ENCODE measurements at places on chromosomes 1 and 21.
A peak's percentile ranks its signal among the peaks of the same experiment; 100 is the strongest.

DNA sequence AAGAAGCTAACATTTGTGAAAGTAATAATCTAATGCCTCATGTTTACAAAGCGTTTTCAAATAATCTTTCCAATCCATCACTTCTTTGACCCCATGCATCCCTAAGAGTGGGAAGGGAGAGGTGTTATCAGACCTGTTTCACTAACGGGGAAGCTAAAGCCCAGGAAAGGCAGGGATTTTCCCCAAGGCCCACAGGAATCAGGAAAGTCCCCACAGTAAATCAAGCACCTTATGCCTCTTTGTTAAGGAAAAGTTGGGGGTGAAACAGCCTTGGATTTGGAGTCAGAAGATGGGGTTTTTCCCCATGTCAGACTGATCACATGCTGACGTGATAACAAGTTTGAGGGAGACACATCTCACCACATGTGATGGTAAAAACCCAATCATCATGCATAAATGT, 20.0 kb upstream of the ANGPTL7 start:
- DNase-seq: no peak

GRCh38 chr1:181015251-181015615, 7.4 kb downstream of the STX6 start:
- DNase-seq: no peak

GRCh38 chr1:27544834-27545233, 54.9 kb upstream of the WASF2 start:
- no peak for DNase-seq

DNA sequence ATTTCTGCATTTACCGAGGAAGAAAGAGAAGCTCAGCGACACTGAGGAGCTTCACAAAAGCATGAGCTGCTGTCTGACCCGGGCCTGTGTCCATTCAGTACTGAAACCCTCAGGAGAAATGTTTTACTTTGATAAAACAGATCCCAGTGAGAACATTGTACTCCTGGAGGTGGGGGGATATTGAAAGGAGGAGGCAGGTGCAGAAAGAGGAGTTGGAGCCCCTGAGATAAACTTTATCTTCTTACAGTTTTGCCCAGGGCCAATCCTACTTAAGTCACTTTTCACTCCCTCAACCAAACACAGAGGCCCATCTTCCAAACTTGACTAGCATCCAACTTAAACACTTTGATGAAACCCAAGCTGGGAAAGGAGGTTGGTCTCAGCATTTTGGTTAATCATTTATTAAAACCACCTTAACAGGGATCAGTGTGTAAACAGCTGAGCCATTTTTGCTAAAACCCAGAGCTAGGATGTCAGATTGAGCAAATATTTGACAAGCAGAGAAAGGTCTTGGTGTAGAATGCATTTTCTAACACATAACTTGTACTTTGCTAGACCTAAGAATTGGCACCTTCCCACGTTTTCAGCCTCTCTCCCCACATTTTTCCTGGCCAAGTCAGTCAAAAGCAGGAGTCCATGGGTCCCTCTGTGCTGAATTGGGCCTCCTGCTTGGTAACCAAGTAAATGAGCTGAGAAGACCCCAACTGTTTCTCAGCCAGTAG, 32.5 kb upstream of the SARS1 start:
- no peak for DNase-seq

GRCh38 chr1:229221106-229222019, 49.5 kb upstream of the RAB4A start:
- DNase-seq: no peak

GRCh38 chr1:18200918-18201317, 93.3 kb downstream of the IGSF21 start:
- DNase-seq: no peak

- DNase-seq: peak; percentile 75
These were observed 1.0 kb downstream of the ROR1 start for GRCh38 chr1:63774617-63775417.

DNA sequence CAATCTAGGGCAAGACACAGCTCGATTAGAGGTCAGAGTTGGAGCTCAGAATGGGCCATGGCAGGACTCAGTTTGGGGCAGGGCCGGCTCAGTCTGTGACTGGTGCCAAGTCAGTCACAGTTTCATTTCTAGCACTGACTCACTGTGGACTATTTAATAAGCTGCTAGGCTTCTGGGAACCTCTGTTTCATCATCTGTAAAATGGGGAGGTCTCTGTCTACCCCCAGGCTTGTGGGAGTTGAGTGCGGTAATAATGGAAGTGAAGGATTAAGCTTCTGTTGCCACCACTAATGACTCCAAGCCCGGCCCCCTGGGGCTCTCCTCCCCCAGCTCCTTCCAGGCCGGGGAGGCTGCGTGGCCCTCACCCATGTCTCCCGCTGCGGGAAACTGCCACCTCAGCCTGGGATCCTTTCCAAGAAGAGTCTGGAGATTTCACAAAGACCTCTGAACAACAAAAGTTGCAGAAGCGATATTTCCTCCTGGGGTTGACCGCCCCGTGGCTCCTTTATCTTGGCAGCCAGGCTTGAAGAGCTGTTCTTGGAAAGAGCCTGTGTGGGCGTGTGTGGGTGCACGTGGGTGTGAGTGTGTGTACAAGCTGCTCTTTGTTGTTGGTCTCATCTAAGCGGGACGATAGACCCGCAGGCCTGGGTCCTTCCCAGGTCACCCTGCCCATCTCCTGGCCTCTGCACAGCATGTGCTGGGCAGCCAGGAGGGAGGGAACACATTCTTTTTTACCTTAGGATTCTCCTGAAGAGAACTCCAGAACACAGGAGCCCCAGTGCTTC, 29.1 kb downstream of the KNCN start:
- DNase-seq: peak; percentile 69

- DNase-seq: no peak
These were observed 105.5 kb upstream of the SPAG17 start for GRCh38 chr1:118290571-118290970.

DNA sequence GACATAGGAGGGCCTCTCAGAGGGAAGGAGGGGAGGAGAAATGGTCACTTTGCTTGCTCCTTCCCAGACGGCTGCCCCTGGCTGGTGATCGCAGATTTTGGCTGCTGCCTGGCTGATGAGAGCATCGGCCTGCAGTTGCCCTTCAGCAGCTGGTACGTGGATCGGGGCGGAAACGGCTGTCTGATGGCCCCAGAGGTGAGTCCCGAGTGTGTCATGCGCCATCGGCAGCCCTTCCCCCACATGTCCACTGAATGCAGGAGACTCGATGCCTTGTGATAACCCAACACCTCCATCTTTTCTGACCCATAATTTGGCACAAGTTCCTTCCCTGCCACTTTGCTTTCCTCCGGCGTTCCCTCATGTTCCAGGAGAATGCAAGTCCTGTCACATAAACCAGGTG, 12.7 kb downstream of the DDOST start:
- no peak for DNase-seq

GRCh38 chr1:11886986-11887665, 28.4 kb upstream of the NPPB start:
- peak; percentile 91 for DNase-seq

GRCh38 chr1:214896921-214897320, 185.6 kb upstream of the KCNK2 start:
- DNase-seq: no peak

DNA sequence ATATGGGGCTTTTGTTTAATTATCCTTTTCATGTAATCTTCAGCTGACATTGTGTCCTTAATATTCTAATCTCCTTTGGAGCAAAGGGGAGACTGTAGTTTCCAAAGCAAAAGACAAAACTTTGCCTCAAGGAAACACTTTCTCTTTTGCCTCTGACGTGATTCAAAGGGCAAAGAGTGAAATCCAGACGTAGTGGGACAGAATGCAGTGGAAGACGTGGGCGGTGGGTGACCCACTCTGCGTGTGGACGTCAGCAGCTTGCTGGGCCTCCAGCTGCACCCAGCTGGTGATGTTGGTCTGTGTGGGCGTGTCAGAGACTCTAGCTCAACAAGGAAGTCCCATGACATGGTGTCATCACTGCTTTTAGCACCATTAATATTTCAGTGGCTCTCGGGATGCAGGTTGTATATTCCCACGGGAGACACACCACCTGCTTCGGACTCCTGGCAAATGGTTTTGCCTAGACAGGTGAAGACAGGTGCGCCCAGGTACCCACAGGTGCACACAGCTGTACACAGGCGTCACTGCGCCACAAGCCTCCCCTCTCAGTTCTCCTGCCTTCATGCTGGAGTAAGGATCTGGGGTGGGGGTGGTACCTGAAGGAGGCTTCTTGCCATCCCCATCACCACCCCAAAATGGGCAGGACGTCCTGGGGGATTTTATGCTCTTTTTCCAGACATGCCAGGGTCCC, 292.1 kb upstream of the VAMP3 start:
- peak; percentile 91 for DNase-seq

DNA sequence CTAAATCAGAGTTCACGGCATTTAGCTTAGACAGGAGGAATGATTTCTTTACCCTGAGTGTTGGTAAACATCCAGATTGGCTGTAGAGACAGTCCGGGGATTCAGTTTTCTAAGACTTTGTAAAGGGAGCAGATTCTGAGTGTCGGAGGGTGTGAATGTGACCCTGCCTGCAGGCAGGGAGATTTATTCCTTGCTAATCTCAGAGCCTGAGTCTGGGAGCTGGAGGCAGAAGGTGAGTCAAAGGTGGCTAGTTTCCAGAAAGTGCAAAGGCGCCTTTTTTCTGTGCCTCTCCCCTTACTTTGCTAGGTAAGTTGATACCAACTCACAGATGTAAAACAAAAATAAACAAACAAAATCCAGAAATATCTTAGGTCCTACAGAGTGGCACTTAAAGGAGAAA, 11.7 kb downstream of the ATP1B1 start:
- DNase-seq: no peak

DNA sequence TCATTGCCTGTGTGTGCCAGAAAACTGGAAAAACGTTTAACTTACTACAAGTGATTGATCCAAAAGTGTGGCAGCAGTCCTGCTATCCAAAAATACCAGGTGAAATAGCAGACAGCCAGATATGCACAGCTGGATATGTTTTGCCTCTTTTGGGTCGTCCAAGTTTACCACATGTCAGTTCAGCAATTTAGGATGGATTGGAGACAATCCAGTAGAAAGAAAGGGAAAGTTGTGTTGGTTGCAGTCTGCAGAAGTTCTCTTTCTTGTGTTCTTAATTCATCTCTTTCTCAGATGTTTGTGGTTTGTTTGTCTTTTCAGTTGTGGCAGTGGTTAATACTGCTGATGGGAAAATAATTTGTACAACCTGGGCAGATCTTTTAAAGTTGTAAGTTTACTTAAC, 645.0 kb downstream of the PTPRC start:
- DNase-seq: no peak

DNA sequence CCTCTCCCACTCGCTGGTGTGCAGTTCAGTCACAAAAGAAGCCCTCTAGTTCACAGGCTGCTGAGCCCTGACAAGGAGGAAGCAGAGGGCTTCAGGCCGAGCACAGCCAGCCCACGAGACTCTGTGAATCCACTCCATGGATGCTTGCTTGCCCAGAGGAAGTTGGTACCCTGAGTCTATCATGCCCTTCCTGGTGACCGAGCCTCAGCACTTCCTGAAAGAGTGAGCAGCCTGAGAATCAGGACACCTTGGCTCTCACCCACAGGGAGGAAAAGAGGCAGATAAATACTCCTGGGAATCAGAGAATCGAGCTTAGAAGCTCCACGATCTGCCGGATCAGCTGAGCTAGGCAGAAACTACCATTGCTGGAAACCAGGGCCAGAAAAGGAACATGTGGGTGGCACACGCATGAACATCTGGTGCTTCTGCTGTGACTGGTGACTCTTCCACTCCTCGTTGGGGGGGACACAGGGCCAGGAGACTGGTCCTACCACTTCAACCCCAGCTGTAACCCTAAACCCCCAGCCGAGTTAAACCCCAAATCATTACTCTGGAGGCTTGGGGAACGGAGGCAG, 376.3 kb upstream of the CAMK1G start:
- no peak for DNase-seq

GRCh38 chr1:54763816-54764132, 549 bp downstream of the PARS2 start:
- DNase-seq: no peak

DNA sequence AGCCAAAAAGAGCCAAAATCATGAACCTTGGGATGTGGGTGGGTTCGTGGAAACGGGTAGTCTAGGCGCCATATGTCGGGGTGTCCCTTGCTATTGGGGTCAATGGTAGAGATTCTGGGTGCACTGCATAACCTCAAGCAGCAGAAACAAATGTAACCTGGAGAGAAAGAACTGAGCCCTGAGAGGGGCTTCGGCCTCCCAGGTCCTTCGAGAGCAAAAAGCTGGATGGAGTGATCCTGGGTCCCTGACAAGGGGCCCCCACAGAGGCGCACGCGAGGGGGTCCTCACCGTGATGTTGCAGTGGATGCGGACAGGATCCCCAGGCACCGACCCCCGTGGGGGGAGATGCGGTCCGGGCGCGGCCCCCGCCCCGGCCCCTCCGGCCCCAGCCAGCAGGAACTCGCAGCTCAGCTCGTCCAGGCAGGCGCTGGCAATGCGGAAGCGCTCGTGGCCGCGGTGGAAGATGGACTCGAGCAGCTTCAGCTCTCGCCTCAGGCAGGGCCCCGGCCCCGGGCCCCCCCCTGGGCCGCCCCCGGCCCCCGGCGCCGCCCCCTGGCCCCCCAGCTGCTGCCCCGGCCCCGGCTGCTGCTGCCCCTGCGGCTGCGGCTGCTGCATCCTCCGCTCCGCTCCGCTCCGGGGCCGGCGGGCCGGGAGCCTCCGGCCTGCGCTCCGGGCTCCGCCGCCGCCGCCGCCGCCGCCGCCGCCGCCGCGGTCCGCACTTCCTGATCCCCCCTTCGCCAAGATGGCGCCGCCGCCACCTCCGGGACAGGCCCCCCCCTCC, at the start of gene UBE2Q1:
Gene UBE2Q1 (minus strand): TSS at position 724 of the 781 bp plus-strand sequence. CDS start 109 bp downstream, at position 615.
- DNase-seq: peak; percentile 64

- DNase-seq: no peak
These were observed 1660.8 kb downstream of the PLA2G4A start for GRCh38 chr1:188489336-188490112.

GRCh38 chr1:58824753-58825389, 41.0 kb upstream of the JUN start:
- DNase-seq: peak; percentile 62

DNA sequence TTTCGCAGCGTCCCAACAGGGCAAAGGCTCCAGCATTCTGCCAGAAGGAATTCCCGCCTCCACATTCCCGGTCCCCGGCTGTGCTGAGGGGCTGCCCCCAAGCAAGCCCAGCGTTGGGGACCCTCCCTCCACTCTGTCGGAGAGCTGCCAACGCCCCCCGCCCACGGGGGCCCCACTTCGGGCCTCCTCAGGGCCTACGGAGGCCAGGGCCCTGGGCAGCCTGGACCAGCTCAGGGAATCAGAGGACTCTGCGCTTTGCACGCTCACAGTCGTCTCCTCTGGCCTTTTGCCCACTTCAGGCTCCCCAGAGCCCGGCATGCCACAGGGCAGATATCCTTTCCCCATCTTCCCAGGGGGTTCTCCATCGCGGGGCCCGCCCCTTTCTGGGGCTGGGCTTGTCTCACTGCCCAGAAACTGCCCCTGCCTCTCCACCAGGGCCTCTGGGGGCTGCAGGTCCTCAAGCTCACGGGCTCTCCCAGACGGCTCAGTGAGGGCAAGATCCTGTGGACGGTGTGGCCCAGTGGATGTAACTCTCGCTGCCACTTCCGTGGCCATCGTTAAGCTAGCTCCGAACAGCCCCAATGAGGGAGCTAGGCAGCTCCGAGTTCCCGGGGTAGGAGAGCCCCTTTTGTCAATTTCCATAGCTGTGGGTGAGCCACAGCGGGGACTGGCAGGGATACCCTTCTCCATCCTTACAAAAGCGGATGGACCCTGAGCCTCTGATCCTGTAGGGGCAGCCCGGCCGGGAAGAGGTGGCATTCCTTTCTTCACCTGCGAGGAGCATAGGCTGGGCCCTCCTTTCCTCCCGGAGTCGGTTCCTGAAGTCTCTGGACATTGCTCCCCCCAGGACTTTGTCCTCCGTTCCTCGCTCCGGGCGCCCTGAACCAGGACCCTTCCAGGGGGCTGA, 2.8 kb downstream of the ITPKB start:
- DNase-seq: peak; percentile 44
